Aorta (tissue), 5 donors: ENCODE measurements at places on chromosomes 2 and 18.

GRCh38 chr2:1606421-1607235 is 137.7 kb downstream of the PXDN start:
- peak; percentile 24 for DNase-seq

DNA sequence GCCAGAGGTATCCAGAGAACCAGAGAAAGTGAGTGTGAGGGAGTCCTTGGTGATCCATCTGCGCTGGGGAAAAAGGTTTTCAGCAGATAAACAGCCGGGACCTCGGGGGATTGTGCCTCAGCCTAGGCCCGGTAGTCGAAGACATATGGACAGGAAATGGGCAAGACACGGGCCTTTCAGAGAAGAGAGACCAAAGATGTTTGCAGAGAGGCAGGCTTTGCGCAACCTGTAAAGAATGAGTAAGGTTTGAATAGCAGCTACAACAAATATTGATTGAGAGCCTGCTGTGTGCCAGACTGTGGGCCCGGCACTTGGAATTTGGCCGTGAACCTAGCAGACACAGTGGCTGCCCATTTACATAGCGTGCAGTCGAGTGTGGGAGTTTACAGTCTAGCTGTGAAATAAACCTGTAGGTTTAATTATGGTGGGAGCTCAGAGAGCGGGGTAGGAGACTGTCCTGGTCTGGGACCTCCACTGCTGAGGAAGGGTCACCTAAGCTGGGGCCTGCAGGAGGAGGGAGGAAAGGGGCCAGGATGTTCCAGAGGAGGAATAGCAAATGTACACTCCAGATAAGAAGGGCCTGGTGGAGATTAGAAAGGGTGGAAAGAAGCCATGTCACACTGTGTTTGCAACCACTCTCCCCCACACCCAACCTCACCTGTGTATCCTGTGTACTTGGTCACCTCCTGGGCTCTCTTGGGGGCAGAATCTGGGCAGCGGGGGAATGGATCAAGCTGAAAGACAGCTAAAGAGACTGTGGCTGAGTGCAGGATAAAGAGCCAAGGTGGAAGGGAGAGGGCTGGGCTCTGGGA is 3.0 kb downstream of the SH2D6 start:
- no peak for DNase-seq

DNA sequence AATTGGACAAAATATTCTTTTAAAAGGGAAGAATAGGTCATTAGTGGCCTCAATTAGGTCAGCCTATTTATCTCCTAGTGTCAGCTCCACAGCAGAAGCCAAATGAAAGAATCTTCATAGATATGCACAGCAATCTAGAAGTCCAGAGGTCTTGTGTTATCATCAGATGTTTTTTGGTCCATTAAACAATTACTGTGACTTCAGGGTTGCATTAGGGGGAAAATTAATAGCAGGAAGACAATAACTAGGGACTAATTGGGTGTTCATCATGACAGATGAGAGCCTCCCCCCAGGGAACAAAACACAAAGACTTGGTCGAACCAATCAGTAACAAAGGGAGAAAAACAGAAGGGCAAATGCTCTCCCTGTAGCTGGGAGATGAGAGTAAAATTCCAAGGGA is 264.7 kb downstream of the PTH2R start:
- DNase-seq: no peak

- no peak for DNase-seq
These were observed 35.4 kb downstream of the SULT1C4 start for GRCh38 chr2:108412995-108413710.

DNA sequence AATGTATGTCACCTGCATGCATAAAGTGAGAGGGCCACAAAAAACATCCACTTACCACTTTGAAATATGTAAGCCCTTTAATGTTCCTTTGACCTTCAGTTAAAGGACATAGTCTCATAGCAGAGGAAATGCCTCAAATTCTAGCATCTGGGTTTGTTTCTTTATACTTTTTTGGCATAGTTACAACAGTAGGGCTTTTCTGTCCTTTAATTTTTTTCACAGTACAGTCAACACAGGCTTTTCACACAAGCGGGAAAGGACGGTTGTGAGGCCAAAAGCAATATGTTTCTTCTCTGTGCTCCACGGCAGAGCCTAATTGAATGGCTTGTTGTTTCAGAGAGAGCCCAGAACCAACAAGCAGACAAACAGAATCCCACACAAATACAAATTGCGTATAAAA is 57.6 kb downstream of the CRIM1 start:
- DNase-seq: no peak

GRCh38 chr2:121567957-121568409 is 37.3 kb downstream of the RNU4ATAC start:
- no peak for DNase-seq

GRCh38 chr18:5600378-5601071 is 56.7 kb upstream of the EPB41L3 start:
- DNase-seq: no peak

DNA sequence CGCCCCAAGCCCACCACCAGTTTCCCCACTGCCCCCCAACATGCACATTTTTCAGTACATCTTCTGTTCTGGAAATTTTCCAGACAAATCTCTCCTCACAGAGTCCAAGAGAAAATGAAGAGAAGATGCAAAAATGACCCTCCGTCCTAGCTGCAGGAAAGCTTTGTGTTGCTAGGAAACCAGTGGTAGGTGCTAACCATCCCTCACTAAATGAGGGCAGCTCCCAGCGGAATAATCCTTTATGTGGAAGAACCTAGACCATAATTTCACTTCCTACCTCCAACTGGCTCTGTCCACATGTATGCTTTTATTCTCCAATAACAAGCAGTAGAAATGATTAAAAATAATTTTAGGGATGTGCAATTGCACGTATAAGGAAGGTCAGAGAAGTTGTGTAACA is 311.9 kb upstream of the EPHA4 start:
- DNase-seq: no peak

- no peak for DNase-seq
These were observed 269.8 kb upstream of the MMADHC start for GRCh38 chr2:149857344-149857743.

DNA sequence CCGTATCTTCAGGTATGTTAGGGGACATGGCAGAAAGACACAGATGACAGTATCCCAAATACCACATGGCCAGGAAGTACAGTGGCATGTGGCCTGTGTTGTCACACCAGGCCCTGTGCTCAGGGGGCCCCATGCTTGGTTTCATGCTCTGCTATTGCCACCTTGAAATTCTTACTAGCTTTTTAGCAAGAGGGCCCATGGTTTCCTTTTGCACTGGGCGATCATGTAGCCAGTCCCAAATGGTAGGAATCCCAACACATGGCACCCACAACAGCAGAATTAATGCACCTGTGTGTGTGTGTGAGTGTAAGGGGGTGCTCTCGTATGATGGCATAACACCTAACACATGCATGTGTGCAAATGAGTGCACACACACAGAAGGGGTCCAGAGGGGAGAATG is 39.2 kb downstream of the MYO7B start:
- DNase-seq: no peak

GRCh38 chr18:59517446-59518165 is 158.5 kb upstream of the LMAN1 start:
- no peak for DNase-seq

- DNase-seq: no peak
These were observed 43.0 kb downstream of the FBXO48 start for GRCh38 chr2:68423966-68424650.
